ENCODE measurements at places on chromosomes 7 and 10.

GRCh38 chr7:37249240-37249639 is 199.4 kb downstream of the ELMO1 start:
- DNase-seq, result no peak

DNA sequence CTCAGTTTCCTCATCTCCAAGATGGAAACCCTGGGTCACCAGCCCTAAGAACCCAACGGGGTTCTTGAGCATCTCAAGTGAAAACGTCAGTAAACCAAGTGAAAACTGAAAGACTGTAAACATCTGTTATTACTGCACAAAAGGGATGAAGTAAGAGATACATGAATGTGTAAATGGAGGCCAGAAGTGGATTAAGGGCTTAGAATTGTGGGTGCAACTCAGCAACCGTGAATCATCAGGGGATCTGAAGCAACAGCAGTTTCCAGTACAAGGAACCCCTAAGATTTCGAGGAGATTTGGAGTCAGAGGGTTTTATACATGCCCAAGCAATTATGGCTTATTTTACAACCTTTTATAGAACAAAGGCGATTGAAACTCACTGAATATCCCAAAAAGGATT is 95.7 kb upstream of the SVIL start:
- no peak for DNase-seq

DNA sequence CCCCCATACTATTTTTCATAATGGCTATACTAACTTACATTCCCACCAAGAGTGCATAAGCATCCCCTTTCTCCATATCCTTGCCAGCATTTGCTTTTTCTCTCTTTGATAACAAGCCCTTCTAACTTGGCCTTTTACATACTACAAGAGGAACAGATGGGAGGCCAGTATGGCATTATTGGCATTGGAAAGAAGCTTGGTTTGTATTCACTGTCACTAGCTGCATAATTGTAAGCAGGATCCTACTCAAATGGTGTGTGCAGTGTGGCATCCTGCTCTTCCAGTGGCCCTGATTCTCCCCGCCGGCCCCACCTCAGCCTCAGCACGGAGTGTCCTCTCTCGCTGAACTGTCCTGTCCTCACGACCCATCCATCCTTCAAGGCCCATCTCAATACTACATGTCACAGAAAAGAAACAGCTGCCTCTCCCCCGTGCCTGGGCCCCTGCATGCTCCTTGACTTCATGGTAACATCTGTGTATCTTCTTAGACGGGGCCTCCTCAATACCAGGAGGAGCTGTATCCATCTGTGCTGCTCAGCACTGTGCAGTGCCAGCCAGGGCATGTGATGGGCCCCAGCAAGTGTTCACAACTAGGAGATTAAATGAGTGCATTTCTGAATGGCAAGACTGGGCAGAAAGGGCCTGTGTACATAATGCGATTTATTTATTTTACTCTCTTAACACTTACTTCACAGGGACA is 205.2 kb downstream of the COBL start:
- DNase-seq, result no peak

DNA sequence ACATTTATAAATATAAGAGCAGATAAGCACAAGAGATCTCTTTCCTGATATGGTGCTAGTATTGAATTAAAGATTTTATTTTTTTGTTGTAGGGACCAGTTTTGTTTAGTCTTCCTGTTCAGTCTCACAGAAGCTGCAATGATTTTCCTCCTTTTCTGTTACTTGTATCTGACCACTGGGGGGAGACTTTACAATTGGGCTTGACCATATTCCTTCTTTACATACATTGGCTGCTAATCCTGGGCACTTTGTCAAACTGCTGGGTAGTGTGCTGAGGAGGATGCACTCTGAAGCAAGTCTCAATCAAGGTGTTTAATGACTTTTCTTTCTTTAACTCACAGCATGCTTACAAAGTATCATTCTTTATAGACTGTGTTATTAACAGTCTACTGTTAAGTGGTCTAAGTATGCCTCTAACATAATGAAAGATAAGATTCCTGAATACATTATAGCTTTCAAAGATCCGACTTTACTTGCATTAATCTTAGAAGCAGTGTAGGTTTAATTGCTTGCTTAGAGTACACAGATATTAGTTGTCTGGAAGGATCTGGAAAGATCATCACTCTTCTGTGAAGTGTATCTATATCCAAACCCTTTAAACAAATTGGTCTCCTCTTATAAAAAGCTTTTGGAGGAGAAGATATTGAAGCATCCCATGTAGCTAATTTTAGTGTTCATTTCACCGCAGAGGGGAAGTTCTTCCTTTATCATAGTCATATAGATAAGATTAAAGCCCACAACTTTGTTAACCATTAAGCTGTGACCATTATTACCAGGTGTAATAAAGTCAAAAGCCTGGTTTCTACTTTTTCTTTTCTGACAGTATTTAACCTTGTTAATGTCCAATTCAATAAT is 3.1 kb downstream of the PALS2 start:
- DNase-seq, result no peak

- no peak for DNase-seq
Observed at GRCh38 chr7:87926581-87927461, 7.2 kb upstream of the ADAM22 start.

GRCh38 chr7:80312139-80312661 is 177.6 kb downstream of the GNAI1 start:
- no peak for DNase-seq

GRCh38 chr10:97134110-97134509 is 51.6 kb downstream of the SLIT1 start:
- DNase-seq, result no peak
